Naive B cell (primary cell): ENCODE measurements at places on chromosomes 2 and 18.

DNA sequence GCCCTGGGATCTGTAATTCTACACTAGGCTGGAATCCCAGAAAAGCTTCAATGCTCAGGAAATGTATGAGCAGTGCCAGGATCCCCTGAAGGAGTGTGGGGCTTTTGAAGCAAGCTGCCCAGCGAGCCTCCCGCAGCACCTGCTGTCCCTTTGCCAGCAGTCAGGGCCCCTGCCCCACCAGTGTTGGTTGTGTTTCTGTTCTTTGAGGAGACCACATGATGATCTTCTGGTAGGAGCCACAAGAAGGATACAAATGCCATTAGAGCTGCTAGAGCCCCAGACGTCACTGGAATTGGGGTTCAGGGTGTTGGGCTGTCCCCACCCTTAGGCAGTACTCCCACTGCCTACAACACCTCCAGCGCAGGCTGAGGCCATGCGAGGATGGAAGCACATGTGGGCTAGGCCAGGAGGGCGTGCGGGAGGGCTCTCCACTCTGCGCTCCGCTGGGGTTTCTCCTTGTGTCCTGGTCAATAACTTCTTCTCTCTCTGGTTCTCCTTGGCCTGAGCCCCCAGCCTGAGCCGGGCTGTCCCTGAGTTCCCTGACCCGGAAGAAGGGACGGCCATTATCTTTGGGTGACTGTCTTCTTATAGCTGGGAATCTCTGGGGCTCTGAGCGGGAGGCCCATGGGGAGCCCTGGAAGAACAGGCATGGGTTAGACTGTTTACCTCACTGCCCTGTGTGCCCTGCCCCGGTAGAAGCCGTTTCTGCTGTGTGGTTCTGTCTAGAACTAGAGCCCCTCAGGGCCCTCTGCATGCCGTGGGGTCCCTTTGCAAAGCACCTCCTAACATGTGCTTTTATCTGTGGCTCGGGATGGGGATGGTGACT lies 73.9 kb downstream of the LRRFIP1 start:
- DNase-seq, result no peak

GRCh38 chr2:236254001-236254400 lies 10.2 kb downstream of the ASB18 start:
- no peak for DNase-seq

DNA sequence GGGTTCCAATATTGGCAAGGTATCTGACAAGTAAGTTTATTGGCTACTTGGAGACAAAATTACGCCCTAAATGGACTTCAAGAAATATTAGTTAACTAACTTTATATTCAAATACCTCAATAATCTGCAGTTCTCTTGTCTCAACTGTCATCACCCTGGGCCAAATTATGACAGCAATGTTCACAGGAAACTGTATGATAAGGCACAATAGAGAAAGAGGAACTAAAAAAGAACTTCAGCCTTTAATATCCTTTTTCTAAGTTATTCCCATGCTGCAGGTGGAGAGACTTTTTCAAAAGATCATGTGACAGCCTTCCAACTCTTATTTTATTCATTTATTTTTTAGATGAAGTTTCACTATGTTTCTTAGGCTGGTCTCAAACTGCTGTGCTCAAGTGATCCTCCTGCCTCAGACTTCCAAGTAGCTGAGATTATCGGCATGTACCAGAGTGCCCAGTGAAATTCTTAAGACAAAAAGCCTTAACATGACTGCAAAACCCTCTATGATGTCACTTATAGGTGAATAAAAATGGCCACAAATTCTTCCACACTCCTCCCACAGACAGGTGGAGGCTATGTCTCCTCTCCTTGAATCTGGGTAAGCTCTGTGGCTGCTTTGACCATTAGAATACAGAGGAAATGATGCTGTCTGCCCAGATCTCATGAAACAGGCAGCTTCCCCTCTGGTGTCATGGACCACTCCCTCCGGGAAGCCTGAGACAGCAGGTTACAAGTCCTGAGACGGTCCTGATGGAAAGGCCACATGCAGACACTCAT lies 211.0 kb downstream of the TGIF1 start:
- peak; percentile 31 for DNase-seq

GRCh38 chr18:3726238-3726951 lies 276.4 kb downstream of the TGIF1 start:
- DNase-seq, result peak; percentile 24

DNA sequence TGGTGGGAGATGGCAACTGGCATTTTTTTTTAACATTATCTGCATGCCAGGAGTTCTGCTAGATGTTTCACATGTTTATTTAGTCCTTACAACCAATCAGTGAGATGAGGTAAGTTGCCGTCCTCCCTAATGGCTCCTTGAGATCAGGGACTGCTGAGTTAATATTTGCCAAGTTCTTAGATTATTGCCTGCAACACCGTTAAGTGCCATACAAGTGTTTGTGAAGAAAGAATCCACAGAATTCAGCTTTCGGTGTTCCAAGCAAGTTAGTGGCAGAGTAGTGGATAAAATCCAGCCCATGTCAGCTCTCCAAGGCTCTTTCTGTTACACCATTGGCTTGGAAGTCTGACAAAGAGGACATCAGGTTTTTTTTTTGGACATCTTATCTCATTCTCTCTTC lies 95.9 kb downstream of the C1QL2 start:
- no peak for DNase-seq

DNA sequence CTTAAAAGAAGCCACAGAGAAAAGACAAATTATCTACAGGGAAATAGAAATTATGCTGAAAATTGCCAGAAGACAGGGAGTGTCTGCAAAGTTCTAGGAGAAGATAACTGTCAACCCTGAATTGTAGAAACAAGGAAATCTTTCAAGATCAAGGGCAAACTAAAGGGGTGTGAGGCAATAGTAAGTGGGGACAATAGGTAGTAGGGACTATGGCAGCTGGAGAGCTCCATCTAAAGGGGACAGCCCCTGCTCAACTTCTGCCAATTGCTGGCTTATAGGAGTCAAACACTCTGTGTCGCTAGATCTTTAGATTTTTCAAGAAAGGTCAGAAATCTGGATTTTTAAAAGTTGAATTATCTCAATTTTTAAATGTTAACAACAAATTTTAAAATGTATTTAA lies 10.1 kb upstream of the ST3GAL5 start:
- no peak for DNase-seq

DNA sequence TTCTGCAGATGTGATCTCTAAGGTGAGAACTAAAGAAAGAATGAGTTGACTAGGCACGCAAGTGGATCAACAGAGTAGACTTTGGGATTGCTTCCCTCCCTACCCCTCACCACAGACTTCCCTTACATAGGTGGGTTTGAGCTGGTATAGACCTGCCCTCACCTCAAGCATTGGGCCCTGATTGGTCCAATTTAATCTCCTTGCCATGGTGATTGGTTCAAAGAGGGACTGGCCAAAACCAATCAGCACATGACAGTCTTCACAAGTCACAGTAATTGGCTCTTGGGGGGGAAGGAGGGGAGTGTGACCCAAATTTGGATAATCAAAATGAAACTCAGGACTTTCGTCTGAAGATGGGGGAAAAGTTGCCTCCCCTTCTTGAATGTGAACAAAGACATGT lies 36.6 kb upstream of the LNPK start:
- DNase-seq, result no peak

DNA sequence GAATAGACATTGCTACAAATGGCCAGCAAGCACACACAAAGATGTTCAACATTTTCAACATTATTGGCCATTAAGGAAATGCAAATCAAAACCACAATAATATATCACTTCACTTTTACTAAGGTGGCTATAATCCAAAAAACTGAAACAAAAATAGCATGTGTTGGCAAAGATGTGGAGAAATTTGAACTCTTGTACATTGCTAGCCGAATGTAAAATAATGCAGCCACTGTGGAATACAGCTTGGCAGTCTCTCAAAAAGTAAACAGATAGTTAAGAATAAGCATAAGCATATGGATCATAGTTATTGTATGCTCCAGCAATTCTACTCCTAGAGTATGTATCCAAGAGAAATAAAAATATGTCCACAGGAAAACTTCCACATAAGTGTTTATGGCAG lies 192.5 kb downstream of the EN1 start:
- DNase-seq, result no peak

DNA sequence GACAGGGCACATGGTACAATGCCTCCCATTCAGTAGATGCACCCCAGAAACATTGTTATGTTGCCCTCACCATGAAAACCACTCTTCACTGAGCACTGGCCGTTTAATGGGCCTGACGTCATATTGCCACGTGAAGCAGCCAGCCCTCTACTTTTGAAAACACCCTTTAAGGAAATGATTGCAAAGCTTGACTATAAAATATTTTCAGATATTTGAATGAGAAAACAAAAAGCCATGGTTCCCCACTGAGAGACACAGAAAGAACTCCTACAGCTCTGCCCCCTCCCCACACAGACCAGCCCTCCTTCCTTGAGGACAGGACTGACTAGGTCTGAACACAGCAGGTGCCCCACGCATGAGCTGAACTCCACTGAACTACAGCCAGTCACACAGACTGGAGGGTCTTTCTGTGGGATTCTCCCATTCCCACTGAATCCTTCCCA lies 349.1 kb downstream of the ANAPC1 start:
- DNase-seq, result no peak

GRCh38 chr2:84832772-84833461 lies 48.0 kb downstream of the TRABD2A start:
- peak; percentile 45 for DNase-seq

DNA sequence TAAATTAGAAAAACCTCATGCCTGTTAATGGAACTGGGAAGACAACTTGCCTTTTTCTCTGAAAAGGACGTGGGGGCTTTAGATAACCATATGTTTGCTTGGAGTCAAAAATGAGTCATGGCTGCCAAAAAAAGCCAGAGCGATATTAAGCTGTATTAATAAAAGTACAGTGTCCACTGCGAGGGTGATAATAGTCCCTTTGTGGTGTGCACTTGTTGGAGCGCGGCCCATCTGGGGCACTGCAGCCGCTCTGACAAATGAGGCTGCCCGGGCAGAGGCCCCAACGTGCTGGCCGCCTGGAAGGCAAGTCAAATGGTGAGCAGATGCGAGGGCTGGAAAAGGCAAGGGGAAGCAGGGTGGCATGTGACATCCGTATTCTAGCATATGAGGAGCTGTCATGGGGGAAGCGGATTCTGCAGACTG lies 103.3 kb upstream of the NCK2 start:
- no peak for DNase-seq

- no peak for DNase-seq
These were observed 45.3 kb downstream of the DGKD start for GRCh38 chr2:233399306-233400225.

DNA sequence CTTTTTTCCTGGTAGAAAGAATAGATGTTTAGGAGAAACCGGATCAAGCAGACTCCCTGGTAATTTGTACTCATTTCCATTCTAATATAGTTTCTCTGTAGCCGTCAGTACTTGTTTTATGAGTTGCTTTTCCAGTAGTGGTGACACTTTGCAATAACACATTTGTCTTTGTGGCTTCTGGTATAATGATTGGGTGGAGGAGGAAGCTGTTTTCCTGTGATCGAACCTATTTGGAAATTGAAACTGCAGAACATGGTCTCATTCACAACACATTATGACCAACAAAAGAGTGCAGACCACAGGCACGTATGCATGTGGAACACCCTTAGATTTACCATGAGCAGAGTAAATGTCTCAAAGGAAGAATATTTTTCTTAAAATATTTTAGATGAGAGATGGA lies 7.6 kb upstream of the SERPINB12 start:
- no peak for DNase-seq

- DNase-seq, result no peak
These were observed 120.7 kb downstream of the ATAD2B start for GRCh38 chr2:23806201-23806600.

GRCh38 chr18:57523171-57523956 lies 63.1 kb downstream of the FECH start:
- DNase-seq, result no peak

GRCh38 chr2:48369971-48370370 lies 160.0 kb upstream of the STON1 start:
- DNase-seq, result no peak

- DNase-seq, result no peak
These were observed 250.6 kb upstream of the KCNJ3 start for GRCh38 chr2:154447727-154448418.

- DNase-seq, result no peak
These were observed 76.6 kb downstream of the PSMG2 start for GRCh38 chr18:12779456-12779855.

- DNase-seq, result no peak
These were observed 6.9 kb upstream of the SLC11A1 start for GRCh38 chr2:218375212-218375611.

DNA sequence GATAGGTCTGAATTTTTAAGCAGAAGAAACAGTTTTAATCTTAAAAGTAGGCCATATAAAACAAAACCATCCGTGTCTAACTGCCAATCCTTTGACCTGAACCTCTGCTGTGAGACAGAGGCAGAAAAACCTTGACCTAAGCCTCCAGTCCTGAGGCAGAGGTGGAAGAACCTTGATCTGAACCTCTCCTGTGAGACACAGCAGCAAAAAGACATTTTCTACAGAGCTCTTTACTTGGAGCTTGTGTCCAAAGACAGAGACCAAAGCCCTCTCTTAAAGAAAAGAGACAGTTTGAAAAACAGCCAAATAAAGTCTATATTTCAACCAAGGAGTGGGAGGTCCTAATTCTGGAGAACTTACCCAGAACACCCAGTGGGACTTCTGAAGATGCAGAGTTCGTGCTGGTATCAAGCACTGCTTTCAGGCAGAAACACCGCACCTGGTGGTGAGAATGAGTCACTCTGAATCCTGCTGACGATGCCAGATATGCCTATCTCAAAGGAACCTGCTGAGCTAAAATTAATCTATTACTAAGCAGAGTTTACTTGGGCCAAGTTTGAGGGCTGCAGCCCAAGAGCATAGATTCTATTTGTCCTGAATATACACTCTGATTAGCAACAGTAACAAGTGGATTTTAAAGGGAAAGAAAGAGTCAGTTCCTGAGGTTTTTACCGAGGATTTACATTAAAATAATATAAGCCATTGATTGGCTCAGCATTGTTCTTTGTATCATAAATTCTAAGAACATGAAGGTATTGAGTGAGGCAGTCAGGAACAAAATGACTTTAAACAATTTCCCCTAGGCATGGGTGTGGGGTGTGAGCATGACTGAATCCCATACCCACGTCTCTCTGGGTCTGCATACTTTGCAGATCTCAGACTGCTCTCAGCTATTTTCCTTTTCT lies 806.4 kb downstream of the TRIB2 start:
- DNase-seq, result no peak

DNA sequence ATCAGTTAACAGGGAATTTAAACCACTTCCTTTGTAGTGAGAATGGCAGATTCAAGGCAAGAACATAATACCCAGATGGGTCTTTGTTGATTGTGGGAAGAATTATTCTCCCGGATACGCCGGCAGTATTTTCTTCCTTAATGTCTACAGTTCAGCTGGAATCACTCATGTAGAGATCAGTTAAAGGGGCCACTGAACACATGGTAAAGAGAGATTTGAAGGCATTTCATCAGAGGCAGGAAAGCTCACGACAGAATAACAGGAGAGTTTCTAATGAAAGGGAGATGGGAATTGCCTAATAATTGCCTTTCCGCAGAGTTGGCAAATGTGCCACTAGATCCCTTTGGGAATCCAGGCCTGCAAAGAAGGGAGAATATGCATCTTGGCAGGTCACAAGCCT lies 327.7 kb upstream of the ZNF804A start:
- DNase-seq, result no peak

- no peak for DNase-seq
These were observed 7.1 kb downstream of the NFE2L2 start for GRCh38 chr2:177257471-177257870.
